ENCODE measurements at places on chromosomes 5 and 9.

DNA sequence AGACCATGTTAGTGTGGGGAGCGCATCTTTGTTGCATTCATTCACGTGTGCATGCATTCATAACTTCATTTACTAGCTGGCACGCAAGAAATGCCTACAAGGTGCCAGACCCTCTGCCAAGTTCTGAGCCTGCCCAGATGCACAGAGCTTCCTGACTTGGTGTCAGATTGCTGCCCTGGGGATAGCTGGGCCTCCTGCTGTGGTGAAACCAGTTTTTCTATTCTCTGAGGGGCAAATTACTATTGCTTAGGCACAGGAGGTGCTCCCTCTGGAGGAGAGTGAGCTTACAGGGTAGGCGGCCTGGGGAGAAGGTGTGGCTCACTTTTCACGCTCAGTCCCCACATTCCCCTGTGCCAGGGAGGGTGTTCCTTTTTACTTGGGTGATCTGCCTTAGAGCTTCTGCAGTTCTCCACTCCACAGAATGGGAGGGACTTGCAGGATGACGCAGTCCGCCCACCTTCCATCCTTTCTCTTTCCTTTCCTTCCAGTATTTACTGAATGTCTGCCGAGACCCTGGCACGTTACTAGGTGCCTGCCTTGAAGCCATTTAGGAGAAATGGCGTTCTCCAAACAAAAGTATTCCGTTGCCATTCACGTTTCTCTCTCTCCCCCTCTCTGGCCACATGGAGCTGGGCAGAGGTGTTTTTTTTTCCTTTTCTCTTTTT lies 27.9 kb upstream of the CTNNA1 start:
- no peaks in the 10 kb centered on the region for H3K36me3 ChIP-seq
- no peak overlapping the region for H3K4me3 ChIP-seq
- no peaks in the 10 kb centered on the region for H3K27me3 ChIP-seq
- peak overlapping the region; percentile 62 for H3K27ac ChIP-seq
- DNase-seq: peak; percentile 37

- peaks cover 13% of the 10 kb centered on the region for H3K4me1 ChIP-seq
- DNase-seq: no peak
Observed at GRCh38 chr5:93578813-93579691, 2.0 kb downstream of the NR2F1-AS1 start.

- no peak overlapping the region for H3K4me3 ChIP-seq
- H3K36me3 ChIP-seq: no peaks in the 10 kb centered on the region
- H3K27me3 ChIP-seq: no peaks in the 10 kb centered on the region
- no peak overlapping the region for H3K27ac ChIP-seq
- peaks cover 11% of the 10 kb centered on the region for H3K4me1 ChIP-seq
Observed at GRCh38 chr9:68739621-68740174, 34.7 kb downstream of the PIP5K1B start.

DNA sequence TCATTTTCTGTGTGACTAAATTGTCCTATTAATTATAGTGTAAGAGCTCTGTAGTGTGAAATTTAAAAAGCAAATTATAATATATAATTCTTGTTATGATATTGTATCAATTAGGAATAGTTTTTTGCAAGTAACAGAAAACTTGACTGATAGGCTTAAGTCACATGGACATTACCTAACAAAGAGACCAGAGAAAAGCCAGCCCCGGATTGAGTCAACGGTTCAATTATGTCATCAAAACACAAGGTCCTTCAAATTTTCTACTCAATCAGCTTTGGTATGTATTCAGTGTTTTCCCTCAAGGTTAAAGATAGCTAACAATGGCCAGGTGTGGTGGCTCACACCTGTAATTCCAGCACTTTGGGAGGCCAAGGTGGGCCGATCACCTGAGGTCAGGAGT lies 126.7 kb upstream of the PTGER4 start:
- H3K27ac ChIP-seq: no peak overlapping the region
- H3K36me3 ChIP-seq: no peaks in the 10 kb centered on the region
- H3K4me1 ChIP-seq: no peaks in the 10 kb centered on the region
- H3K4me3 ChIP-seq: no peak overlapping the region
- no peak for DNase-seq

DNA sequence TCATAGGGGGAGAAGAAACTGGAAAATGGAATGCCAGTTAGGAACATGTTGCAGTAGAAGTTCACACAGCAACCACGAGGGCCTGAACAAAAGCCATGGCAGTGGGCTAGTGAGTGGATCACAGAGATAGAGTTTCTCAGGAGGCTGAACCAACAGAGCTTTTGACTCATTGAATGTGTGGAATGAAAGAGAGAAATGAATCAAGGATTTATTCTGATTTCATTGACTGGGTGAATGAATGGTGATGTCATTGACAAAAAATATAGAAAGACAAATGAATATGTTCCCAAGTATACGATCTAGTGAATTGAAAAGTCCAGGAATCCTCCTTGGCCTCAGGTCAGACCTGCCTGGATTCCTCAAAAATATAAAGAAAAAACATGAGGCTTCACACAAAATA lies 99.2 kb downstream of the ZNF462 start:
- no peak overlapping the region for H3K4me3 ChIP-seq
- H3K4me1 ChIP-seq: peaks cover 12% of the 10 kb centered on the region
- no peak overlapping the region for H3K27ac ChIP-seq

- no peak overlapping the region for H3K27ac ChIP-seq
- H3K4me3 ChIP-seq: no peak overlapping the region
- H3K4me1 ChIP-seq: no peaks in the 10 kb centered on the region
- no peak for DNase-seq
- H3K27me3 ChIP-seq: no peaks in the 10 kb centered on the region
- H3K36me3 ChIP-seq: no peaks in the 10 kb centered on the region
Observed at GRCh38 chr5:119451561-119451960, 736 bp upstream of the HSD17B4 start.

DNA sequence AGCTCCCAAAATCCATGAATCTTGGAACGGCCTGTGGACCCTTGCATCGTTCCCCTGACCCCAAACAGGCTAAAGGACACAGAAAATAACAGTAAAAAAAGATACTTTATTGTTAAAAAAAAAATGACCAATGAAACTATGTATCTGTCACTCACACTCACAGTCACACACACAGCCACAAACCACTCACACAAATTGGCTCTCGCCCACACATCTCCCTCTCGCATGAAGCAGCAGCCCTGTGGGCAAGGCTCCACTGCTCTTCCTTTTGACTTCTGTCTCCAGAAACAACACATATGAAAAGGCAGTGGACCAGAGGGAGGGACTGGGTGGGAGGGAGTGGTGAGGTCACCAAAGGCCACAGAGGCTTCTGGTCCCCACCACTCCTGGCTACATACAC lies 56.6 kb downstream of the SLC36A1 start:
- H3K36me3 ChIP-seq: no peaks in the 10 kb centered on the region
- no peak overlapping the region for H3K27ac ChIP-seq
- no peak overlapping the region for H3K4me3 ChIP-seq
- no peaks in the 10 kb centered on the region for H3K4me1 ChIP-seq
- H3K27me3 ChIP-seq: no peaks in the 10 kb centered on the region

- no peaks in the 10 kb centered on the region for H3K27me3 ChIP-seq
- no peak overlapping the region for H3K4me3 ChIP-seq
- no peak for DNase-seq
- no peak overlapping the region for H3K27ac ChIP-seq
- no peaks in the 10 kb centered on the region for H3K36me3 ChIP-seq
Observed at GRCh38 chr9:126303488-126303887, 23.1 kb upstream of the MVB12B start.

DNA sequence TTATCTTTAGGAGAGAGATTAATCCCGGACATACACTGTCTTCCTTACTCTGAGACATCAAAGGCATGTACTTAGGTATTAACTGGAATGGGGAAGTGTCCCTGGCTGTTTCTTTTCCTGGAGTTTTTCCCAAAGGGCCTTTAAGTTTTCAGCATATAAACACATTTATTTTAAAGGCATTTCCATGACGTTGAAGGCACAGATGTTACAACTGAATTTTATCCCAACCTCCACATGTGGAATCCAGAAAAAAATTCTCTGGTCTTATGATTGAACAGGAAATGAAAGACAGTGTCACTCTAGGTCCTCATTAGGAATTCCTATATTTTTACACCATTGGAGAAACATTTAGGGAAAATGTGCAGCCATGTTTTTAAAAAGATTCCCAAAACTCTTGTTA lies 41.6 kb upstream of the SHOC1 start:
- no peak for DNase-seq
- no peaks in the 10 kb centered on the region for H3K4me1 ChIP-seq
- H3K27me3 ChIP-seq: no peaks in the 10 kb centered on the region
- no peak overlapping the region for H3K27ac ChIP-seq
- no peak overlapping the region for H3K4me3 ChIP-seq
- H3K36me3 ChIP-seq: no peaks in the 10 kb centered on the region

- H3K27me3 ChIP-seq: no peaks in the 10 kb centered on the region
- peaks cover 7% of the 10 kb centered on the region for H3K4me1 ChIP-seq
- H3K36me3 ChIP-seq: no peaks in the 10 kb centered on the region
- no peak overlapping the region for H3K4me3 ChIP-seq
Observed at GRCh38 chr5:168654211-168654721, 75.1 kb upstream of the PANK3 start.

- no peak overlapping the region for H3K27ac ChIP-seq
- H3K4me1 ChIP-seq: peaks cover 8% of the 10 kb centered on the region
- H3K27me3 ChIP-seq: no peaks in the 10 kb centered on the region
- DNase-seq: no peak
- no peak overlapping the region for H3K4me3 ChIP-seq
Observed at GRCh38 chr5:127098241-127098640, 24.9 kb upstream of the C5orf63 start.

DNA sequence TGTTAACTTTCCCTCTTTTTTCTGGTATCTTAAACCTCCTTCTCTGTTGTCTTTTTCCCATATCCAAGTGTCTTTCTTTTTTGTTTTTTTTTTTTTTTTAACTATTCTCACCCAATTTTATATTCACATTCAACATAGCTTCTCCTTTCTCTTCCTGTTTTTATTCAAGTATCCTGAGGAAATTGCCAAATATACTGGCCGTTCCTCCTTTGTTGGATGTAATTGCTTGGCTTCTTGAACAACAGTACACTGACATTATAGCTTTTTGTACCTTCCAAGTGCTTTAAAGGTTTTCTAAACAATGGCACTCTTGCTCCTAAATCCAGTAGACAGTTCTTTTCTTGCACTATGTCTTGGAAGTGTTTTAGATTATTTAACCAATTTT lies 1146.8 kb downstream of the MAT2B start:
- H3K4me3 ChIP-seq: no peak overlapping the region
- no peaks in the 10 kb centered on the region for H3K27me3 ChIP-seq
- no peak for DNase-seq
- no peaks in the 10 kb centered on the region for H3K36me3 ChIP-seq
- H3K27ac ChIP-seq: no peak overlapping the region
- H3K4me1 ChIP-seq: no peaks in the 10 kb centered on the region

DNA sequence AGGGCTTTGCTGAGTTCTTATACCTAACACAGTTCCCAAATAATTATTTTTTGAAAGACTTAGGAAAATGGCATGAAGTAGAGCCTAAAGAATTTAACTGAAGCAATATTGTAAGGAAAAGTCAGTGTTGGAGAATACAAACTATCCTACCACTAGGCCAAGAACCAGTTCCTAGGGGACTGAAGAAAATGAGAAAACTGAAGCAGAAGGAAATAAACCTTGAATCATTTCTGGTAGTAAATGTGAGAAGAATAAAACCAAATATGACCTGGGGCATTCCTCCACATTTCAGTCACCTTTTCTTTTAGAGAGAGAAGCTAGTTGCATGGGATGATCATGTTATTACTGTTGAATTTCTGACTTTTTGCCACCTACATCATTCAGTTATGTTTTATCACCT lies 1393.9 kb upstream of the C9orf72 start:
- no peak overlapping the region for H3K27ac ChIP-seq
- H3K36me3 ChIP-seq: no peaks in the 10 kb centered on the region
- H3K4me3 ChIP-seq: no peak overlapping the region
- no peak for DNase-seq

DNA sequence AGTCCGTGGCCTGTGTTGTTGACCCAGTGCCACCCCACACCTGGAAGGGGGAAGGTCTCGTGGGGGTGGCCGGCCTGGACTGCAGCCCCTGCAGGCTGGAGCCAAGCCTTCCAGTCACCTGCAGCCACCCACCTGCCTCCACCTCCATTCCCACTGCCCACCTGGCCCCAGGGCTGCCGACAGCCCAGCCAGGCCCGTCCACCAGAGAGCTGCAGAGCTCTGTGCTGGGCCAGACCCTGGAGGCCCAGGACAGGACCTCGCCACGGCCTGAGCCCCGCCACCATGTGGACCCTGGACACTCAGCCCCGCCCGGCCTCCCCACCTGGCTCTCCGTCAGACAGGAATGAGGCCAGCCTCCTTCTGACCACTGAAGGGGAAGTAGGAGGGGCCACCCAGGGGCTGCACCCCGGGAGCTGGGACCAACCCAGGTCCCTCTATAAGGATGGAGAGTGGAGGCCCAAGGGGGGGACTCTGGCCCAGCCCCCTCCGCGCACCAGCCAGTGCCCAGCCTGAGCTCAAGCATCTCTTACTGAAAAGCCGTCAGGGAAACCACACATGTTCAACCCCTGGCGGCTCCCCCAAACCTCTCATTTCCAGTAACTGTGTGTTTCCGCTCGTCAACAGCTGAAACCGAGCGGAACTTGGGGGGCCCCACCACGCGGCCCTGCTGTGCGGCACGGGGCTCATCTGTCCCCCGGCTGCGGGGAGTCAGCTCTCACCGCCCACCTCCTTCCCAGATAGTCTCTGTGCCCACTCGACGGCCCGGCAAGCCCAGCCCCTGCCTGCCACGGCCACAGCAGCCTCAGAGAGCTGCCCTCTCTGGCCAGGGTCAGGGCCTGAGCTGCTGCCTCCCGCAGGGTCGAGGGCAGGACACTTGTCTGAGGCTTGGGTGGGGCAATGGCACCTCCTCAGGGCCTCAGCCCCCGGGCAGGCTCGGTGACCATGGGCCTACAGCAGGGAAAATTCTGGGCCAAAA lies 12.8 kb downstream of the NOTCH1 start:
- no peaks in the 10 kb centered on the region for H3K4me1 ChIP-seq
- H3K27ac ChIP-seq: no peak overlapping the region
- no peak overlapping the region for H3K4me3 ChIP-seq
- no peaks in the 10 kb centered on the region for H3K27me3 ChIP-seq
- DNase-seq: no peak

GRCh38 chr9:81497091-81497490 lies 192.3 kb downstream of the TLE1 start:
- H3K4me1 ChIP-seq: no peaks in the 10 kb centered on the region
- DNase-seq: no peak
- H3K4me3 ChIP-seq: no peak overlapping the region
- no peaks in the 10 kb centered on the region for H3K36me3 ChIP-seq

- H3K27me3 ChIP-seq: no peaks in the 10 kb centered on the region
- no peak for DNase-seq
Observed at GRCh38 chr5:31771500-31771899, 132.6 kb downstream of the PDZD2 start.

DNA sequence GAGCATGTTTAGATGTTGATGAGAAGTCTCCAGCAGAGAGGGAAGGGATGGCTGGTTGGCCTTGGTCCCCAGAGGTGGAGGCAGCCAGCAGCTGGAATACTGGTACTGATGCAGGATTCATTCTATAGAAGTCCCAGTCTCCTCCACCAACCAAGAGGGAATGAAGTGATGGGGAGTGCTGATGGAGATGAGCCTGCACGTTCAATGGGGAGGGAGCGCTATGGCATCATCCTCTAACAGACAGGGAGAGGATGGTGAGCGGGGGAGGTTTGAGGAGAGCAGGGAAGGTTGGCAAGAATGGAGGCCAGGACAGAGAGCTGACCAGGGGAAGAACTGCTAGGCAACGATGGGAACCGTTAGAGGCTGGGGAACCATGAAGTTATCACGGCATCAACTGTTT lies 159.8 kb upstream of the MVB12B start:
- no peaks in the 10 kb centered on the region for H3K27me3 ChIP-seq
- no peaks in the 10 kb centered on the region for H3K36me3 ChIP-seq
- no peak overlapping the region for H3K4me3 ChIP-seq
- H3K4me1 ChIP-seq: no peaks in the 10 kb centered on the region
- no peak overlapping the region for H3K27ac ChIP-seq

Data from cardiac muscle cell (in vitro differentiated cells and primary cell).